Hippocampal formation (tissue), 2 donors: ENCODE measurements at places on chromosomes 3 and 15.

DNA sequence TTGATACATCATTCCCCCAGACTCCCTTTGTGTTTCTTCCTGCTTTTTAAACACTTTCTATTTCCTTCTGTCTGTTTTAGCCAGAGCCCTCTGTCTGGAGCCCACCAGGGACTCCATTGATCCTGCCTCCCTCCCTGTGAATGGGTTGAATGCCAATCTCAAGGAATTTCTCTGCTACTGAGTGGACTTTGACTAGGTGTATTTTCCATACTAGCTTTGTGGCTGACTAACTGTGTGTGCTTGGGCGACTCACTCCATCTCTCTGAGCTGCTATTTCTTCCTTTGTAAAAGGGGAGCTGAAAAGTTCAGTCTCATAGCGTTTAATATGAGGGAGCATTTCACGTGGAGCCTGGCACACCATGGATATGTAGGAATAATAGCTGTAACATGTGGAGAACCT is 98.8 kb downstream of the EEFSEC start:
- no peak for DNase-seq

GRCh38 chr15:31269816-31270575 is 56.6 kb upstream of the KLF13 start:
- DNase-seq, result no peak

GRCh38 chr3:122307976-122308375 is 17.1 kb upstream of the CSTA start:
- no peak for DNase-seq

DNA sequence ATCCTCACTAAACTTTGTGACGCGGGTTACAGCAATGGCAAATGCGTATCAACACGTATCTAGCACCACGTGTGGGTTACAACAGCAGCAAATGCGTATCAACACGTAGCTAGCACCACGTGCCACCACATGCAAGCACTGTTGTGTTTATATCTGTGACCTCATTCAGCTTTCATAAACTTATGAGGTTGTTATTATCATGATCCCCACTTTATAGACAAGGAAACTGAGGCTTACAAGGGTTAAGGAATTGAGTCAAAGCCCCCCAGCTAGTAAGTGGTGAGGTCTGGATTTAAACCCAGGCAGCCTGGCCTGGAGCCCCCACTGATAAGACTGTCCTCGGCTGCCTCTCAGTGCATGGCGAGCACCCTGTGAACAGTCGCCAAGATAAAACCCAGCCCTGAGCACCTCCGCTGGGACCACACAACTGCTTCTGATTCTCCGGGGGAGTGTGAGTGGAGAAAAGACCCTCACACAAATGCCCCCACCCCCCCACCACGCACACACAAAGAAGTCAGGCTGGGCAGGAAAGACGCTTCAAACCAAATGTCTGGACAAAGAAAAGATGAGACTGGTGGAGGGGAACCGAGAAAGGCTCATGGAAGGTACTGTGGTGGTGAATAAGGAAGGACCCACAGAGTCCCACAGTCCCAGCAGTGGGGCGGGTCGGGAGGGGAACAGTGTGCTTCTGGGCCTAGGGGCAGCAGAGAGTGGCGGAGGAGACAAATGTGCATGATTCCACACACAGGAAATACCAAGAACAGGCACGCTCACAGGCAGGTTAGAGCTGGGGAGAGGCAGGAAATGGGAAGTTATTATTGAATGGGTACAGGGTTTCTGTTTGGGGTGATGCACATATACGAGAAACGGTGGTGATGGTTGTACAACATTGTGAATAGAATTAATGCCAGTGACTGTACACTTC is 173.4 kb downstream of the XXYLT1 start:
- no peak for DNase-seq

GRCh38 chr15:74789171-74789631 is 7.3 kb downstream of the CSK start:
- no peak for DNase-seq

DNA sequence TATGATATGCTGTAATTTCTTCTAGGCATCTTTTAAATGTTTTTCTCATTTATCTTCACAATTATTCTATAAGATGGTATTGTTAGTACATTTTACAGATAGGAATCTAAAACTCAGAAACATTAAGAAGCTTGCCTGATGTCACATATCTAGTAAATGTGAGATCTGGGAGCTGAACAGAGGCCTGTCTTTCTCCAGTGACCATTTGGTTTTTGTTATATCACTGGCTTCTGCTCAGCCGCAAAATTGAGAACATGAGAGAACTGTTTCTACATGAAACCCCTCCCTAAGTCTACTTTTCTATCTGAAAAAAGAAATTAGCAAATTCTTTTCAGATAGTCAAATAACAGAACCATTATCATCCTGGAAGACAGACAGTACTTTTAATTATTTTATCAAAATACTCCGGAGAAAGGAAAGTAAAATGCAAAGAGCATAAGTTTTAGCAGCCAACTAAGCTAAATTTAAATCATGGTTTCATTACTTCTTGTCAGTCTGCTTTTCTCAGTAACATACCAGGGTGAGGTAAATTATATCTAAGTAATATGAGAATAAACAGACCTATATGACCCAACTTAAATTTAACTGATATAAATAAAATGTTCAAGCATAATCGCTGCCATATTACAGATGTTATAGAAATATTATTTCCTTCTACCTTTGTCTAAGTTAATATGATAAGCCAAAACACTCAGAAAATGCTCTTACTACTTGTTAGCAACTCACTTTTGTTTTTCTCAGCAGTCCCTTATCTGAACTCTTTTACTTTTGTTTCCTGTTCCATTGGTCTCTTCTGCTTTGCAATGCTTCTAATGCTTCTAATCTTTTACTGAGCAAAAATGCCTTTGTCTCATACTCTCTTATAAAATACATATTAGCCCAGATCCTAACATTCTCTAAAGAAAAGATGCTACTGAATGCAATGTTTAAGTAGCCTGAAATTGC is 68.0 kb upstream of the MBNL1 start:
- DNase-seq, result no peak

GRCh38 chr15:66917904-66918448 is 147.4 kb upstream of the SMAD3 start:
- DNase-seq, result no peak

DNA sequence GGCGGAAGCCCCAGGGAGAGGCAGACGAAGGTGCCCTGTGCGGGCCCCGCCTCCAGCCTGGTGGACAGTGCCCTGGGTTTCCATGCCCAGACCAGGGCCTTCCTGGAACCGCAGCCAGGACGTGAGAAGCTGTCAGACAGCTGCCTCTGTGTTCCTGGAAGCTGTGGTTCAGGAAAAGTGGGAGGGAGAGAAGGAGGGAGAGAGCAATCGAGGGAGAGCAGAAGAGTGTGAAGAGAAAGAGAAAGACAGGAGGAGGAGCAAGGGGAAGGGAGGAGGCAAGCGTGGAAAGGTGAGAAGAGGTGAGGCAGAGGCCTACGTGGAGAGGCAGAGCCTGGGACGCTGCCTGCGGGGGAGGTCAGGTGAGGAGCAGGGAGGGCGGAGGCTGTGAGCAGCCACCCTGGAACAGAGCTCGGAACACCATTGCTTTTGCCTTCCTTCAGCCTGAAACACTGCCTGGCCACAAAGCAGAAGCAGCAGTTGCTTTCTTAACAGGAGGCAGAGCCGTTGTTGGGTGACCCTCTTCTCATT is 18.6 kb downstream of the ZDHHC19 start:
- DNase-seq, result no peak

GRCh38 chr3:105626739-105627138 is 242.1 kb downstream of the CBLB start:
- no peak for DNase-seq

- no peak for DNase-seq
Measured at GRCh38 chr15:40240619-40241221, 1.9 kb downstream of the PAK6 start.

- no peak for DNase-seq
Measured at GRCh38 chr3:113769551-113769950, 22.7 kb downstream of the ATP6V1A start.

GRCh38 chr15:101242160-101242998 is 9.5 kb downstream of the CHSY1 start:
- no peak for DNase-seq

GRCh38 chr3:18786650-18787323 is 361.5 kb upstream of the KCNH8 start:
- no peak for DNase-seq

- DNase-seq, result no peak
Measured at GRCh38 chr3:1728510-1728909, 370.2 kb upstream of the CNTN4 start.

- no peak for DNase-seq
Measured at GRCh38 chr3:186414735-186415419, 52.8 kb upstream of the DGKG start.

- DNase-seq, result no peak
Measured at GRCh38 chr3:22091329-22091728, 340.3 kb upstream of the ZNF385D start.

DNA sequence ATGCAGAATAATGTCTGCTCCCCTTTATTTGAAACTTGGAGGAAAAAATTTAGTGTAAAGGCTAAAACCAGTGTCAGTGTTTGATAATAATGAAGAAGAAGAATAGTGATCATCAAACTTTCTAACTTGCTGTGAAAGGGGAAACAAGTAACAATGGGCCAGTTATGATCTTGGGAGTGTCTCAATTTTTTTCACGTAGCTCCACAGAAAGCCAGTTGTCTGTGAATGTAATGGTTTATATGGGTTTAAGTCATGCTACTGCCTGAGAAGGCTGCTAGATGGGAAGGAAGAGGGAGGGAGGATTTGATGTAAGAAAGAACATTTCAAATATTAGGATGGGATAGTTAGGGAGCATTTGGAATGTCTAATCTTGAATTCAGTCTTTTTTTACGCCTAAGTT is 21.1 kb upstream of the SSR3 start:
- no peak for DNase-seq

DNA sequence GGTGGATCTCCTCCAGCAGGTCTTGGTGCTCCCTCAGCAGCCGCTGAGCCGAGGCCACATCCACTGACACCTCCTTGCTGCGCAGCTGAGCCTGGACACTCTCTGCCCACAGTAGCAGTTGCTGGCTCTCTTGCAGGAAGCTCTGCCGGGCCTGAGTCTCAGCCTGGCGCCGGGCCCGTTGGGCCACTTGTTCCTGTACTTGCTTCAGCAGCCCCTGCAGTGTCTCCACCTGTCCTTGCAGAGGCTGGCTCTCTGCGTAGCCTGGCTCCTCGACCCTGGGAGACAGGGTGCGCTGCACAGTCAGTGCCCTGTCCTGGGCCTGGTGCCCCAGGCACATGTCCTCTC is 15.5 kb downstream of the SPTBN5 start:
- DNase-seq, result no peak

GRCh38 chr3:189307963-189308362 is 136.2 kb downstream of the TPRG1 start:
- DNase-seq, result no peak

DNA sequence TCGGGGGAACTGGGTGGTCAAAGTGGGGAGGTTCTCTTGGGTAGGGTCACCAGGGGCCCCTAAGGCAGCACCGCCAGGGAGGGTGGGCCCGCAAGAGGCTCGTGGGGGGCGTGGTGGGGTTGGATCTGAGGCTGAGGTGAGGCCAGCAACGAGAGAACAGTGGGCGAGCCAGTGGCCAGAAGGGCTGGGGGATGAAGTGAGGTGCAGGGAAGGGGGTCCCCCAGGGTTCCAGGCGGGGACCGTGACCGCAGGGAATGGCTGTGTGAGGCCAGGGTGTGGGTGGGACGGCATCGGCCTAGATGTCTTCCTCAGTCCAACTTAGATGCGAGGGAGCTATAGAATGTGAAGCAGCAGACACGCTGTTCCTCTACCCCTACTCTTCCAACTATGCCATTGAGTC is 78.2 kb downstream of the SNRK start:
- DNase-seq, result no peak

GRCh38 chr3:190854062-190854461 is 8.4 kb downstream of the GMNC start:
- DNase-seq, result no peak

GRCh38 chr15:87099916-87100315 is 1020.2 kb downstream of the AGBL1 start:
- DNase-seq, result no peak

GRCh38 chr15:70569714-70570231 is 193.6 kb downstream of the UACA start:
- DNase-seq, result no peak

GRCh38 chr15:35252351-35252865 is 167.3 kb upstream of the NANOGP8 start:
- DNase-seq, result no peak

- no peak for DNase-seq
Measured at GRCh38 chr3:140568131-140568530, 109.7 kb upstream of the TRIM42 start.

GRCh38 chr3:88167704-88168103 is 17.9 kb downstream of the C3orf38 start:
- DNase-seq, result no peak

- DNase-seq, result no peak
Measured at GRCh38 chr15:96261575-96262034, 68.9 kb upstream of the NR2F2 start.
